ENCODE measurements at places on chromosomes 6 and 20. TPM values are rescaled to one million over a fixed set of nuclear protein-coding genes. Genes with fewer than 3 reads are reported as not detected.

REV3L gene
- 7.1 TPM for total RNA-seq

SPTLC3 gene
- not detected for total RNA-seq

EPHA7 gene
- total RNA-seq: 0.05 TPM

HCRTR2 gene
- total RNA-seq: not detected

HLA-B gene
- total RNA-seq: 32.4 TPM

JPH2 gene
- 0.88 TPM for total RNA-seq

MUC22 gene
- total RNA-seq: not detected

ACTL10 gene
- not detected for total RNA-seq

CST7 gene
- not detected for total RNA-seq

CABLES2 gene
- total RNA-seq: 4.0 TPM

CEBPB gene
- 105 TPM for total RNA-seq

VGLL2 gene
- total RNA-seq: not detected

DCDC2 gene
- total RNA-seq: 3.7 TPM

TPX2 gene
- 110 TPM for total RNA-seq

SLC17A2 gene
- not detected for total RNA-seq

HLA-DRA gene
- total RNA-seq: not detected

TUBB1 gene
- not detected for total RNA-seq

TNFRSF6B gene
- total RNA-seq: 0.53 TPM

RWDD2A gene
- 1.6 TPM for total RNA-seq

KCNQ5 gene
- 1.7 TPM for total RNA-seq

AK9 gene
- 1.2 TPM for total RNA-seq
